LHCN-M2 (cell line): ENCODE measurements at places on chromosomes 7 and 10. TPM values are rescaled to one million over a fixed set of nuclear protein-coding genes. Genes with fewer than 3 reads are reported as not detected.

Gene TRIM73
- total RNA-seq, result 0.29 and 0.83 TPM in 2 replicates

Gene TMEM270
- total RNA-seq, result not detected in 2 replicates

Gene VSTM4
- total RNA-seq, result 0.23 and 0.64 TPM in 2 replicates

Gene FAM237B
- total RNA-seq, result not detected in 2 replicates

GRCh38 chr7:75650681-75651080 is 88.1 kb downstream of the HIP1 start:
- no peak for DNase-seq

DNA sequence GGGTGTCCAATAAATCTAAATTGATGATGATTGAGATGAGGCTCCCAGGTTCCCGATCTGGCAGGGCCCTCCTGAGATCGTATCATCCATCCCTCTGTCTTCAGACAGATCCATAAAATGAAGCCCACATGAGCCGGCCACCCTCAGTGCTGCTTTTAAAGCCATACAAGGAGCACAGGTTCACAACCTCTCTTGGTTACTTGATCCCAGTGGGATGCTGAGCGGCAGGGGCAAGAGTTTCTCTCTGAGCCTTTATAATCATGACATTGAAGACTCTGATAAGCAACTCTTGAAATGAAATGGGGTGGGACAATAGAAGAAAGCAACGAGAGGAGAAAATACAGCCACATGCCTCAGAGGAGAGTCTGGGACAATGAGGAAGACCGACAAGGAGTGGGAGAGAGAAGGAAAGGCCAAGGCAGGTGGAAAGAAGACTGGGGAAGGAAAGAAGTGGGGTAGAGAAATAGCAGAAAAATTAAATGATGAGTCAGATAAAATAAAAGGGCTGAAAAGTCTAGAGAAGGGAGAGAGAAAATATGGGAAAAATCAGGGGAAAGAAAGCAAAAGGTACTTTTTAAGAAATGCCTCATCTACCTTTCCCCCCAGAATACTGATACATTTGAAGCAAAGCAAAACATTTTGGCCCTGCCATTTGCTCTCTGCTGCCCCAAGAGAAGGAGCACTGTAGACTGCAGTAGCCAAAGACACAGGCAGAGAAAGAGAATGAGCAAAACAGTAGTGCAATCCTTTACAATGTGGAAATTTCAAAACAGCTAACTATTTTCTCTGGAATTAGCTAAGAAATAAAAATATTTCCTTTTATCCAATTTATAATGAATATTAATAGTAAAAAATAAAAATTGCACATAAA is 14.6 kb downstream of the GBX1 start:
- DNase-seq, result no peak

DNA sequence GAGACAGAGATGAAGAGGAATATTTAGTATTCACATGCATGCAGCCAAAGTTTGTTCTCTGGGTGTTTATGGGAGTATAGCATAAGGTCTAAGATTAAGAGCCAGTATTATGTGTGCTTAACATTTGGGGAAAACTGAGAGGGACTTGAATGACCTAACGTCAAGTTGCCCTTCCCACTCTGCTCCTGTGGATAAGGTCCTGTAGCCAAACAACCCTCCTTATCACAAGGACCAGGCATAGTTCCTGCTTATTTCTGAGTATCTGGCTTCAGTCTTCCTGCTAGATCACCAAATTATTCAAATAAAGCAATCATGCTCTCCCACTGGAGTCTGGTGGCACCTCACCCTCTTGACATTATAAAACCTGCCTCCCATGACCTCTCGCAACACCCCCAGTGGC is 137.9 kb upstream of the SEMA3E start:
- DNase-seq, result no peak

- DNase-seq, result no peak
Observed at GRCh38 chr10:55200020-55200419, 399.0 kb upstream of the PCDH15 start.

DNA sequence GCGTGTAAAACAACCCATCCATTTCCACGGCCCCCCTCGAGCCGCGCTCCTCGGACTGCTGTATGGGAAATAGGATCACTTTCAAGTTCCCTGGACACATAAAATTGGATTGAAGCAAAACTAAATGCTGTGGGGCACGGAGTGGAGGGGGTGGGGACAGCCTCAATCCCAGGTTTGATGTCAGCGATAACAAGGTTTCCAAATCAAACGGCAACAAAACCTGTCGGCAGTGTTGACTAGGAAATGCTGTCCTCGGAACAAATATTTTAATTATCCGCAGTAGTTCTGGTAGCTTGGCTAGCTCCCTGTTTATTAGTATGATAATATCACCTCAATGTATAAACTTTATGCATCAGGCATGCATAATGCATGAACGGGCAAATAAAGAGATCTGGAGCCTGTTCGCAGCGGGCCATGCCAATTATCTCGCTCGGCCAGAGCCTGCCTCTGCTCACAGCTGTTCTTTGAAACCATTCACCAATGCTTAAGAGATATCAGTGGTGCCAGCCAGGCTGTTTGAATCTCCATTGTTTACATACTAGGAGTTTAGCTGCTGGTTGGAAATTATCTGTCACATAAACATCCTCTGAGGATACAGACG is 161.1 kb downstream of the PAXIP1 start:
- no peak for DNase-seq

DNA sequence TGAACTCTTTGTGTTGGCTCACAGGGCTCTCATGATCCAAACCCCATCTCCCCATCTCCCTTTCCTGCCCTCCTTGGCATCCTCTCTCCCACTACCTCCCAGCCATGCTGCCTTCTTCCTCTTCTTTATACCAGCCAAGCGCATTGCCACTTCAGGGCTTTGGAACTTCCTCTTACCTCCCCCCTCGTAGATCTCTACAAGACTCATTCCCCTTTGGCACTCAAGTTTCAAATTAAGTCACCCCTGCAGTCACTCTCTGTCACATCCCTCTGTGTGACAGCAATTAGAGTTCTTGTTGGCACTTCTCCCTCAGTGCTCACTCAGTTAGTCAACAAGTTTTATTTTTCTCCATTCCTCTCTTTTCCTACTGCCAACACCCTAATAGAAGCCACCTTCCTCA is 20.8 kb upstream of the NRP1 start:
- no peak for DNase-seq

DNA sequence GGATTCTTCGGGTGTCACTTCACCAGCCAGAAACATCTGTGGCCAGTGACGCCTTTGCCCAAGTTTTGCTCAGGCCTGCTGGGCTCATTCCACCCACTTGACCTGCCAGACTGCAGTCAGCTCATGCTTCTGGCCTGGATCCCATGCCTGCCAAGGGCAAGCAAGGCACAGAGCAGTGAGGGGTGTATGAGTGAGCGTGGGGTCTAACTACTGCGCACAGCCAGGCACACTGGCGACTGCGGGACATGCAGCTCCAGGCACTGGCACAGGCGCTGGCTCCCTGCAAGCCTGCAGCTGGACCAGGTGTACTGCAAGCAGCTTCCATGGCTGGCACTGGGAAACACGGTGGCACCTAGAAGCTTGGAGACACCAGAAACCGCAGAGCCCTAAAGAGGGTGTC is 80.1 kb downstream of the MTERF1 start:
- DNase-seq, result no peak

DNA sequence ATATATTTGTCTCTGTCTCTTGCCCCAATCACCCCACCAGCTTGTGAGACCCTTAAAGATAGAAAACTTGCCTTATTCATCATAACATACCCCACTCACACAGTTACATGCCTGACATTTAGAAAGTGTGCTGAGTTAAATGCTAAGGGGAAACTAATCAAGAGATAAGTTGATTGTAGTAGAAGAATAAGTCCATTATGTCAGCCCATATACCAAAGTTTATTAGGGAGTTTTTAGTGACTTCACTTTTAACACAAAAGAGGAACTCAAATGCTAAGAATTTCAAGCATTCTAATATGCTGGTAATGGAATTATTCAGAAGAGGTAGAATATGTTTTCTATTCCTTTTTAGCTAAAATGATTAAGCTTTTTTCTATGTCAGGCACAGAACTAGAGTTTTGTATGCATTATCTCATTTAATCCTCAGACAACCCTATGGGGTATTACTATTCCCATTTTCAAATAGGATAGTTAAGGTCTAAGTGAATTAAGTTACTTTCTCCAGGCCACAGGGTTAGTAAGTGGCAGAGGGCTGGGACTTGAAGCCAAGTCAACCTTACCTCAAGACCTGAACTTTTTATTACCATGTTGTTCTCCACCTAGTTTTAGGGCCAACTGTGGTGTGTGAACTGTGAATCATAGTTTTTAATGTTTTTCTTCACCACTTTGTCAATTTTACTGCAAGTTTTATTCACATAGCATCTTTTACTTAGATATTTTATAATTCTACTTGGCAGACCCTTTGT is 19.6 kb downstream of the ASAH2 start:
- no peak for DNase-seq

GRCh38 chr7:22200238-22200637 is 156.7 kb downstream of the RAPGEF5 start:
- DNase-seq, result no peak

DNA sequence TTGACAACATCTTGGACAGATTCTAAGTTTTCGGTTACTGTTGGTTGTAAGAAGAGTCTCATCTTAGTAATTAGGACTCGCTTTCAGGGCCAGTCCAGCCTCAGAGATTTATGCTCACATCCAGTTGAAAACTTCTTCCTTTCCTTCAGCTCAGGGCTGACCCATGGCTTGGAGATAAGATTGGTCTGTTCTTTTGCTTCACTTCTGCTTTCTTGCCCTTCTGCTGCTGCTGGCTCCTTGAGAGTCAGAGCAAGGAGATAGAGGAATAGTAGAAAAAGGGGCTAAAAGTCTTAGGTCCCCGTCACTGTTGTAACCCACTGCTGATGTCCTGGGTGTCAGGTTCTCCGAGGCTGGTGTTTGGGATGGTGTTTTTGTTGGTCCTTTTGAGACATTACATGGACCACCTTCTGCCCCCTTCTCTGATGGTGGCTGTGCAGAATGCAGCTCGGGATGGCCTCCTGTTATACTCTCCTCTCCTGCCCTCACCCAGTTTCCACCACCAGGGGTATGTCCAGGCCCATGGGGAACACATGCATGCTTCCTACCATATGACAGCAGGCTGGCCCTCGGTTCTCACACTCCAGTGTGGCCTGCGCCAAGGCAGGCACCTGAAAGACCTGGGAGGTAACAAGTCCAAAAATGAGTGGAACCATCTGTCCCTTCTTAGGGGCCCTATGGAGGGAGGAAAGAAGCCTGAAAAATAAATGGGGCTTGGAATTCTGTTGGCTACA is 67.8 kb upstream of the PCBD1 start:
- DNase-seq, result no peak

DNA sequence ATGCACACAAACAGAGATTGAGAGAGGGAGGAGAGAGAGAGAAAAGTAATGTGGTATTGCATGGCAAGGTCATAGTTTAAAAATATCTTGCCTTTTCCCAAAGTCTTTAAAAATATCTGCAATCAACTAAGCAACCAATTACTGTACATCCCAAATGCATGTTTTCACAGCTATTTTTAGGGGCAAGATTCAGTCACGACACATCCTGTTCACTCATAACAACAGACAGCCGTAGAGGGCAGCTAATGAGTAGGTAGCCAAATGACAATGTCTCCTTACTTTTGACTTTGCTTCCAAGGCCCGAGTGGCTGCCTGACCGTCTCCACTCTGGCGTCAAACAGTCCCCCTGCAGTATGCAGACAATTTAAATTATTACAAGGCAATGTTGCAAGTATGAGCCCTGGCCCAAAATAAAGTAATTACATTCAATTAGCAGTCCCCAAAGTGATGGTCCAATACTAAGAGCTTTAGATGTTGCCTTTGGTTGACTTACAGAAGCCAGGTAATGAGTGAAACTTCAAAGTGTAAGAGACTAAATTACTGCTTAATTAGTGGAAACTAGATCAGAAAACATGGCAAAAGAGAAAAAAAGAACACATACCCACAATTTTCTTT is 162.9 kb downstream of the MBL2 start:
- DNase-seq, result no peak

DNA sequence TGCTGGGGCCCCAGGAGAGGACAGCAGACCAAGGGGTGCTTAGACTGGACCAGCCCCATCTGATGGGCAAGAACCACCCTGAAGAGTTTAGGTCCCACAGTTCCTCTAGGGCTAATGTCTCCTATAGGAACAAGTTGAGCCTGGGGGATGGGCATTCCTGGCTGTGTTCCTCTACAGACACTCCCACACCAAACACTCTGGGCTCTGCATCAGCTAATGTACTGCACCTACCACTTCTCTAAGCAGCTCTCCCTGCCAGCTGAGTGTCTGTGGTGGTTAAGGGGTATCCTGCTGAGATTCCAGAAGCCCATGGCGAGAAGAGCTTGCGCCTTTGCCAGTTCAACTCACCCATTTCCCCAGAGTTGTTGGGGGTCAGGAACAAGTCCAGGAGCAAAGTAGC is 284.1 kb upstream of the CSTF2T start:
- DNase-seq, result no peak

- peak; percentile 36 for DNase-seq
Observed at GRCh38 chr7:134845461-134845860, 66.0 kb downstream of the CALD1 start.

- no peak for DNase-seq
Observed at GRCh38 chr10:108791794-108792474, 1131.4 kb downstream of the XPNPEP1 start.

DNA sequence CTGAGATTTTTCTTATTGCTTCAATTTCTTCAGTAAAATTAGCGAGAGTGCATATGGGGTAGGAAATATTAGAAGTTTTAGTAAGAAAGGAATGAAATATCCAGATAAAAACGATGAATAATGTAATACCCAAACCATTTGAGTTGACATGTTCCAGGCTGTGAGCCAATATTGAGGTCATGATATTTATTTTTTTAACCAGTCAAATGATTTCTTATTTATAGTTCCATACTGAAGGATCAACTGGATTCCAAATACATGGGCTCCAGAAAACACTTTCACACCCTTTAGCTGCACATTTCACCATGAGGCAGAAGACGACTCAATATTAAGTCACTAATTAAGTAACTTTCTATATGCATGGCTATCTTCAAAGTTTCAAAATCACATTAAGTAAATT is 312.5 kb downstream of the PPP1R3A start:
- no peak for DNase-seq

DNA sequence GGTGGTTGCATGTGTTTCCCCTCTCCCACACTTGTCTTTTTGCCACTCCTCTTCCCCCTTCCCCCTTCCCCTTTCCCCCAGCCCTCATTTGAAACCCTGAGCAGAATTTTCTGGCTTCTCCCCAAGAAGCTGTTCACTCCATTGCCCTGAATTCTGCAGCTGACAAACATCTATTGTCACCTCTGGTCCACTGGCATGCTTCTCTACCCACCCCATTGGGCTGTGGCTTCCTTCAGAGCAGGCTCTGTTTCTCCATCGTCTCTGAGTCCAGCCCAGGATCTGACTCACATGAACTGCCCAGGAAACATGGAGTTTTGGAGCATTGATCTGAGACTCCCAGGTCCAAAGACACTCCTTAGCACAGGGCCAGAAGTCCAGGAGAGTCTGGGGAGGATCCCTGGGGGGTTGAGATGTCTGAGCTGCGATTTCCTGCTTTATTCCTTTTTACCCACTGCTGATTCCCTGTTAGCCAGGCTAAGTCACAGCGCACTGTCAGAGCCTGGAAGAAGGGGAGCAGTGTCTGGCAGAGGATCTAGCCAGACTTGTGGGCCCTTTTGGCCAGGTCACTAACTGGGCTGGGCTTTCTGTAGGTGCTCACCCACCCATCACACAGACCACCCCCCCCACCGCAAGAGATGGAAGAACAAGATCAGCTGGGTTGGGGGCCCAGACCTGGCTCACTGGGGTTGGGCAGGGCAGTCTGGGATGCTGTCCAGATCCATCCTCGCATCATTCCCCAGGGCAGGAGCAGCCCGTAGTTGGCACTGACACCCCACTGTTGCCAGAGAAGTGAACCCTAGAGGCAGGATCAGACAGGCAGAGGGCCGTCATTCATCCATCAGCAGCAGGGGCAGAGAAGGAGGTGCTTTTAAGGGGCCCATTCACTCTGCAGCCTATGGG is 3.5 kb downstream of the CHAT start:
- no peak for DNase-seq
